ENCODE measurements at places on chromosomes 11 and 22. TPM values are rescaled to one million over a fixed set of nuclear protein-coding genes. Genes with fewer than 3 reads are reported as not detected.

CST6 gene
- total RNA-seq = not detected

RASL10A gene
- total RNA-seq = 0.11 TPM

PATE2 gene
- not detected for total RNA-seq

CDC42EP2 gene
- total RNA-seq = 16.1 TPM

SEPTIN3 gene
- total RNA-seq = 1.2 TPM

FIBIN gene
- not detected for total RNA-seq

KIRREL3 gene
- total RNA-seq = 9.2 TPM

OR56A4 gene
- not detected for total RNA-seq

ASCL2 gene
- total RNA-seq = not detected

GP1BB gene
- 0.79 TPM for total RNA-seq
